Activated naive CD4-positive, alpha-beta T cell (primary cell): ENCODE measurements at places on chromosomes 11 and 22.
A peak's percentile ranks its signal among the peaks of the same experiment; 100 is the strongest.

GRCh38 chr22:40525250-40525884 lies 111.2 kb downstream of the MRTFA start:
- DNase-seq = peak; percentile 74

DNA sequence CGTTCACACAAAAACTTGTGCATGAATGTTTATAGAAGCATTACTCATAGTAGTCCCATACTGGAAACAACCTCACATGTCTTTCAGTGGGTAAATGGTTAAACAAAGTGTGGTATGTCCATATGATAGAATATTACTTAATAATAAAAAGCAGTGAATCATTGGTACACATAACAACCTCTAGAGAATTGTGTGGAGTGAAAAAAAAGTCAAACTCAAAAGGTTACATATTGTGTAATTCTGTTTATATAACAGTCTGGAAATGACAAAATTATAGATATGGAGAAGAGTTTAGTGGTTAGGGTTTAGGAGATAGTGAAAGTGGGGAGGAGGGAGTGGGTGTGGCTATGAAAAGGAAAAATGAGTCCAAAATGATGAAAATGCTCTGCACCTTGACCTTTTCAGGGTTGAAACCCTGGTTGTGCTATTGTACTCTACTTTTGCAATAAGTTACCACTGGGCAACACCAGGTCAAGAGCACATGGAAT lies 243.4 kb upstream of the DDI1 start:
- DNase-seq = no peak

- DNase-seq = no peak
Measured at GRCh38 chr11:59669611-59670009, 773 bp upstream of the PATL1 start.

GRCh38 chr22:48651981-48652538 lies 1175.6 kb downstream of the BRD1 start:
- no peak for DNase-seq

DNA sequence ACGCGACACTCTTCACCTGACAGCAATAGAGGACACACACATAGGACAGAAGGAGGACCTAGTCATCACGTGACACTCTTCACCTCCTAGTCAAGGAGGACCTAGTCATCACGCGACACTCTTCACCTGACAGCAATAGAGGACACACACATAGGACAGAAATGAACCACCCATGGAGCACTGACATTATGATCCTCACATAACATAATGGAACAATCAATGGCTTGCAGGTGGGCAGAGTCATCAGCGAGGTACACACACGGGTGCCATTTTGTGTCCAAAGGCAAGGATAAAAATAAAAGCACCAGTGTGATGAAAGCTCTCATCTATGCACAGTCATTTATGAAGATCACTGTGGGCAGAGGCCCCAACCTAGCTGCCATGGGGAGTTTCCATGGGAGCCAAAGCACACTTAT lies 354.7 kb downstream of the LARGE1 start:
- no peak for DNase-seq

DNA sequence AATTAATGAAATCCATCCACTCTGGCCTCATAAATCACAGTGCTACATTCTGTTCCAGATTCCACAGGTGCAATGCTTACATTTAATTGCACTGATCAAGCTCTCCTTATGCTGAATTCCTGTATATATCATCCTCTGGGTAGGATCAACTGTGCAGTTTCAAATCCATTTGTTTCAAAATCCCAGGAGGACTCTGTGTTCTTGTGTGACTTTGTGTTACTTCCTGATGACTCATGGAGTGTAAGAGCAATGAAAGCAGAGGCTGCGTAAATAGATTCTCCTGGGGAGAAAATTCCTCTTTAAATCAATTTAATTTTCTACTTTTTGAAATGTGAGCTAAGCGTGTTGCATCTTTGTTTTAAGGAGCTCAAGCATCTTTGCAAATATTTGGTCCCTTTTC lies 752.7 kb downstream of the METTL15 start:
- no peak for DNase-seq

- no peak for DNase-seq
Measured at GRCh38 chr11:46675288-46675851, 25.0 kb downstream of the ARHGAP1 start.

GRCh38 chr11:123903932-123904331 lies 2.0 kb downstream of the OR8D4 start:
- DNase-seq = no peak

- DNase-seq = no peak
Measured at GRCh38 chr22:24333301-24333700, 62.7 kb downstream of the SPECC1L start.

- no peak for DNase-seq
Measured at GRCh38 chr11:68867066-68867465, 25.4 kb upstream of the CPT1A start.

DNA sequence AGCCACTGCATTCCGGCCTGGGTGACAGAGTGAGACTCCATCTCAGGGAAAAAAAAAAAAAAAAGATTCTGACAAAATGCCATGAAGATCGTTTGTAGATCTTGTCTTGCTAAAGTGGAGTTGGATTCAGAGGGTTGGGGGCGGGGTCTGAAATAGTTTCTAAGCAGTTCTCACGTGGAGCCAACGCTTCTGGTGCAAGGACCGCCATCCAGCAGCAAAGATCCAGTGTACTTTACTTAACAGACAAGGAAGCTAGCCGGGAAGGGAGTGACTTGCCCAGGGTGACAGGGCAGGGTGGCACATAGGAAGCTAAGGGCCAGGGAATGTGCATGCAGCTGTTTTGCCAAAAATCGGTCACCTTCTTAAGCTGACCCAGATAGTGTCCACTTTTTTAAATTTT lies 27.4 kb downstream of the APOL1 start:
- DNase-seq = no peak

DNA sequence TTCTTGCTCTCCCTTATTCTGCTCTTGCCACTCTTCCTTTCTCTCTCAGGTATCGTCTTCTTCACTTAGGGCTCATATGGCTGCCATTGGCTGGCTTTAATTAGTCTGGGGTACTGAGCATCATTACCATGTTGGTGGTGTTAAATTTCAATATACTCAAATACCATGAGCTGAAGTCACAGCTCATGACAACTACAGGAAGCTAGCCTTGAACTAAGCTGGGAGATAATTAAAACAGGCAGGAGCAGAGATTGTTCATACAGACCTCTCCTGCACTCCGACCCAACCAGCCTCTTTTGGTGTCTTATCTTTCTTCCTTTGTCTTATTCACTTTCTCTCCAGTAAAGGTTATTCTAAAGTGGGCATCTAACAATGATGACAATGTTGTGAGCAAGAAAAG lies 130.9 kb upstream of the BLID start:
- no peak for DNase-seq

DNA sequence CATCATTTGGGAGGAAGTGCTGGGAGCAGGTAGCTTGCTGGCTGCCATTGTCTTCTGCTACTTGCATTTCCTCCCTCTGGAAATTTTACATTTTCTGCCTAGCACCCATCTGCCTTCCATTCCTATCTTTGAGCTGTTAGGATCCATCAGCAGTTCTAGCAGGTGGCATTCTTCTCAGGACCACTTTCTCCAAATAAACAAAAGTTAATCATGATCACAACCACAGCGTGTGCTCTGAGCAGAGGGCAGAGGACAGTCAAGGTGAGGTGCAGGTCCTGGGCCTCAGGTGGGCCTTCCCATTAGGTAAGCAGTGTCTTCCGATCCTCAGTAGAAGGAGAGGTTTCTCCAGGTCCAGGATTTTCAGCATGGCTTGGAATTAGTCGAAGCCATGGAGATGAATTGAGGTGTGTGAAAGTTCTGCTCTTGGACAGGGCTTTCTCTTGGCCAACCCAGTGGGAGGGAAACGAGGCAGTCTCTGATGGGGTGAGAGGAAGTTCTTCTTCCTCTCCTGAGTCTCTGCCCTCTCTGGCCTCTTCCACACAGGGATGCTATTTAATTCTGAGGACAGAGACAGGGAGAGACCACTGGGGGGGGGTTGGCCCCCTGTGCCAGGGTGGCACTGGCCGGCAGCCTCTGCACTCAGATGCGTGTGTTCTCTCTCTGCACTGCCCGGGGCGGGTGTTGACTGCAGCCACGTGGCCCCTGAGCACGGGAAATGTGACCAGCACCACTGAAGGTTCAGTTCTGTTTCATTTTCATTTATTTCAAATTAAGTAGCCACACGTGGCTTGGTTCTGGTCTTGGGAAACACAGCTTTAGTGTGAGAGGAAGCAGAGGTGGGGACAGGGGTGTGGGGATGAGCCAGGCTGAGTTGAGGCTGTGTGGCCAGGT lies 170.8 kb downstream of the TBC1D22A start:
- no peak for DNase-seq

GRCh38 chr11:3224401-3225057 lies 5.9 kb upstream of the MRGPRG start:
- DNase-seq = no peak

DNA sequence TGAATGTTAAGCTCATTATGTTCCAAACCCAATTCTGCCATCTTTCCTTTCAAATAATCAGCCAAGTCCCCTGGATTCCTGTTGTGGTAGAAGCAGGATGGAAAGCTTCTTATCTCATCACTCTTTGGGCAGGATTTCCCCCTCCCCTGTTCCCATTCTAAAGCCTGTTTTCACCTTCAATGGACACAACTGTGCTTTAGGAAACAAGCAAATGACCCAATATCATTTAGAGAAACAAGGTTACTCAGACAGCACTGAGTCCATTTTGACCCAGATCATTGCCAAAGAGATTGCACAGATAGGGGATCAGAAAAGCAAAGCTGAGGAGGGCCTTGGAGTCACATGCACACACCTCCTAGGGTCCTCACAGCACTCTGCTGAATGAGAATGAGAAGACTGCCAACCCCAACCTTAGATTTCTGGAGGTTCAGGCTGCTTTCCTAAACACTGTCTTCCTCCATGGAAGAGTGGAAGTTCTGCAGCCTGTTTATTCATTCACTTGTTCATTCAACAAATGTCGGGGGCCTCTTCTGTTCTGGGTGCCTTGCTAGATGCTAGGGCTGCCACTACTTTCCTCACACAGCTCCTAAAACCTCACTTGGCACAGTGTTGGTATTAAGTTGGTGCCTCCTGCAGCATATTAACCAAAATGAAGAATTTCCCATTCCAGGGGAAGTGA lies 95.3 kb downstream of the ME3 start:
- DNase-seq = no peak

DNA sequence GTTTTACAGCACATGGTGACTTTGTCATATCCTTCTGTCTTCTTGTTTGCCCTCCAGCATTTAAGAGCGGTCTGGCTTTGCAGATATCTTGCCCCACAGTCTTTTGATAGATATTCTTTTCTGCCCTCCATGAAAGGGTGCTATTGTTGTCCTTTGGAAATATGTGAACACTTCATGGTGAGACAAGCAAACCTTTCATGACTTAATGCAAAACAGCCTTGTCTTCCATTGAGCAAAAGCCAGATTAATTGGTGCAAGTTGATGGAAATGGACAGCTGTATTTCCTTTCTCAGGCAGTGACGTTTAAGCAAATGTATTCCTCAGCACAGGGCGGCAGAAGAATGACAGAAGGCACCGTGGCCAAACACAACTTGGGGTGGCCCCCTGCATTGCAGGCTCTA lies 4.4 kb downstream of the DCPS start:
- no peak for DNase-seq

GRCh38 chr11:69870766-69871165 lies 51.5 kb upstream of the FGF3 start:
- DNase-seq = no peak

DNA sequence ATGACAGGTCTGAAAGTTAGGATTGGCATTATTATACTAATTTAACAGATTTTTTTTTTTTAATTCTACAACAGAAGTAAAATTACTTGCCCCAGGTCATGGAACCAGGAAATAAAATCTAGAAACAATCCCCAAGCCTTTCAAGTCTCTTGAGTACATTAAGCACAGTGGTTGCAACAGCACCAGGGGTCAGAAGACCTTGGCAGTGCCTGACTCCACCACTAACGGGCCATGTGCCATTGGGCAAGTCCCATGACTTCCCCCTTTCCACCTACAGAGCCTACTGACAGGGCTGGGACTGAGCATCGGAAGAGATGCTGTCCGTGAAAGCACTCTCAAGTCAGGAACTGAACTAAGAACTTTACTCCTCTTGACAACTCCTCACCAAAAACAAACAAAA lies 98.6 kb upstream of the AKIP1 start:
- no peak for DNase-seq

DNA sequence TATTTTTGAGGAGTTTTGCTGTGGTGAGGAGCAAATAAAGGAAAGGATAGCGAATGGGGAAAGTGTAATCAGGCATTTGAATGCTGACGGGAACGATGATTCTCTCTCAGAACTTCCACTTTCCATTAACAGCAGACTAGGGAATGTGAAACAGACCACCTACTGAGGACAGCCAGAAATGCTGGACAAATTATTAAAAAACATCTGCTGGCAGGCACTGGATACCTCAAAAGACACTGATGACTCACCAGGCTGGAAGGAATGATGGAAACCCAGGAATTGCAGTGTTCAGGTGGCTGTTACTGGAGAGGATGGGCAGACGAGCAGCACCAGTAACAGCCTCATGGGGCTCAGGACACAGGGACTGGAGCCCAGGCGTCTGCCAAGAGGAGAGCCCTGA lies 33.4 kb downstream of the PLA2G6 start:
- DNase-seq = no peak

GRCh38 chr11:73999581-74000306 lies 9.1 kb downstream of the UCP3 start:
- no peak for DNase-seq

DNA sequence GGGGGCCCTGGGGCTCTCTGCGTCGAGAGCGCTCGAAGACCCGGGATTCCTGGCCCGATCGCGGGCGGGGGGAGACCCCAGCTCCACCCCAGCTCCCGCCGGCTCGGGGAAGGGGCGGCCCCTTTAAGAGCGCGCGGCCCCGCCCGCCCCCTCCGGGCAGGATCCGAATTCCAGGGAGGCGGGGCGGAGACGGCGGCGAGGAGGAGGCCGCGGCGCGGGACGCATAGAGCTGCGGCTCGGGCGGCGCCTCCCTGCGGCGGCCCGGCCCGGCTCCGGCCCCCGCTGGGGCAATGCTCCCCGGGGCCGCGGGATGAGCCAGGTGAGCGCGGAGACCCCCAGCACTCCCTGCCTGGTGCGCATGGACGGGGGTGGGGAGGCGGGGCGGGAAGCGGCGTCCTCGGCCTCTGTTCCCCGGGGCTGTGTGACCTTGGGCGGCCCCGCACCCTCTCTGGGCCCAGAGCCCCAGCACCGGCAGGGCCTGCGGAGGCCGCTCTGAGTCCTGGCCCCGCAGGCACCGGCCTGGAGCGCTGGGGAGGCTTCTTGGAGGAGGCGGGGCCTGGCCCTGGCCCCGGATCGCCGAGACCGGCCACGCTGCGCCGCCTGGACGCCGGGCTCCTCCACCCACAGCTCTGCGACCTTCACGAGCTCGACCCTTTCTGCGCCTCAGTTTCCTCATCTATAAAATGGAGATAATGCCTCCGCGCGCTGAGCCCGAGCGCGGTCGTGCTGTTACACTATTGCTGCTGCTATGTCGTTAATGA lies 565 bp downstream of the GAS2L1 start:
- DNase-seq = no peak

DNA sequence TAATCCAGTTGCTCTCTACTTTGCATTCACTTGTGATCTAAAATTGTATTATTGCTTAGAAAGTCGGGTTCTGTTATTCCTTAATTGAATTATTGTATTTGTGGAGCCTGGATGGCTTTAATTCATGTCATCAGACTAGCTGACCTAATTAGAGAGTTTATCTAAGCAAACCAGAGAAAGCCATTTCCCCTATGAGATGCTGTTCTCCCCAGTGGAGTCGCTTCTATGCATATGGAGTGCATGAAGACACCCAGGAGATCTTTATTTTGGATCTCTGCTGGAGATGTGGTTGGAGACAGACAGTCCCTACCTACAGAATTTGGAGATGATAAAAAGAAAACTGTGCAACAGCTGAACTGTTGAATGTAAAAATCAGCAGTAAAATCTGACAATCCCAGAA lies 45.2 kb upstream of the MYO18B start:
- DNase-seq = no peak
